Motor neuron (in vitro differentiated cells): ENCODE measurements at places on chromosomes 7 and 10.

- ATAC-seq = no peak
Observed at GRCh38 chr7:126215785-126216184, 1037.0 kb downstream of the GRM8 start.

GRCh38 chr10:84563868-84564267, 235.5 kb downstream of the CCSER2 start:
- ATAC-seq = no peak

DNA sequence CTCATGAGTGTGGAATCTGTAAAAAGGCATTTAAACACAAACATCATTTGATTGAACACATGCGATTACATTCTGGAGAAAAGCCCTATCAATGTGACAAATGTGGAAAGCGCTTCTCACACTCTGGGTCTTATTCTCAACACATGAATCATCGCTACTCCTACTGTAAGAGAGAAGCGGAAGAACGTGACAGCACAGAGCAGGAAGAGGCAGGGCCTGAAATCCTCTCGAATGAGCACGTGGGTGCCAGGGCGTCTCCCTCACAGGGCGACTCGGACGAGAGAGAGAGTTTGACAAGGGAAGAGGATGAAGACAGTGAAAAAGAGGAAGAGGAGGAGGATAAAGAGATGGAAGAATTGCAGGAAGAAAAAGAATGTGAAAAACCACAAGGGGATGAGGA, 207.7 kb downstream of the ZEB1 start:
- ATAC-seq = no peak

- ATAC-seq = no peak
Observed at GRCh38 chr7:48518092-48518491, 346.8 kb downstream of the ABCA13 start.

- ATAC-seq = no peak
Observed at GRCh38 chr7:47087866-47088265, 494.0 kb downstream of the TNS3 start.

DNA sequence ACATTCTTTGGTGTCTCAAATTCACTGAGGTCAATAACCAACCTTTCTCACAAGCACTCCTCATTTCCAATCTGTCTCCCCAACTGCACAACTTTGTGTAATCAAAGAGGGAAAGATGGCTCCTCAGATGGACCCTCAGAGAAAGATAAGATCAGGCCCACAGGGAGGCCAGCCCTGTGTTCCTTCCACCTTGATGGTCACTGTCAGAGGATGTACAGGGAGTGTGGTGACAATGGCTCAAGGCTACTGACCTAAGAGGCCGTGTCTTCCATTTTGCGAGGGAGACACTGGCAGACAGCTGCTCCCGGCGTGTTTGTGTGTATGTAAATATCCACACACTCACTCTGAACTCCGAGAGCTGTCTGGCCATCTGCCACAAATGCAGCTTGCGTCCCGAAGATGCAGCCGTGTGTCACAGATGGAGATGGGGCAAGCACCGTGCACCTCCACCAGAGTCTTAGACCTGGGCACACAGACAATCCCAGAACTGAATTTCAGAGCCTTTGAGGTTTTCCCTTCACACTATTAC, 712.1 kb upstream of the NRP1 start:
- peak; percentile 82 for ATAC-seq

DNA sequence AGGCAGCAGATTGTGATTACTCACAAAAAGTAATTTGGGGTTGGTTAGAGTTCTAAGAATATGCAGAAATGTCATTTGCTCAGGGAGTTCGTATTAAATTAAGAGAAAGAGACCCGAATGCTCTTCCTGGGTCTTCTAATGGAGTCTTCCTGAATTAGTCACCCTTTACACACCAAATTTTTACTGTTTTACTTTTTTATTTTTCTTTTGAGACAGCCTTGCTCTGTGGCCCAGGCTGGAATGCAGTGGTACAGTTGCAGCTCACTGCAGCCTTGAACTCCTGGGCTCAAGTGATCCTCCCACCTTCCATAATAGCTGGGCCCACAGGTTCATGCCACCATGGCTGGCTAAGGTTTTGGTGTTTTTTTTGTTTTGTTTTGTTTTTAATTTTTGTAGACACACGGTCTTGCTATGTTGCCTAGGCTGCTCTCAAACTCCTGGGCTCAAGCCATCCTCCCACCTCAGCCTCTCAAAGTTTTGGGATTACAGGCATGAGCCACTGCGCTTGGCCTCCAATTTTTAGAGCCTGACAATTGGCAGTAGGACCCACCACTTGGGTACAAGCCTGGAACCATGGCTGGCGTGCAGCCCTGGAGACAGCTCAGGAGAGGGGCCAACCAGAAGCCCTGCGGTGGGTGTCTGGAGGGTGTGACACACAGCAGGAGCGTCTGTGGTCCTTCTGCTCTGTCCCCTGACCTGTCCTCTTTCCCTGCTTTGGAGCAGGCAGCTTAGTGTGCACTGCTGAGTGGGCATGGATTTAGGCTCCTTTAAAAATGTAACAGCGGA, 16.4 kb upstream of the BHLHA15 start:
- no peak for ATAC-seq

GRCh38 chr7:151240536-151240935, 8.0 kb downstream of the SMARCD3 start:
- ATAC-seq = no peak

DNA sequence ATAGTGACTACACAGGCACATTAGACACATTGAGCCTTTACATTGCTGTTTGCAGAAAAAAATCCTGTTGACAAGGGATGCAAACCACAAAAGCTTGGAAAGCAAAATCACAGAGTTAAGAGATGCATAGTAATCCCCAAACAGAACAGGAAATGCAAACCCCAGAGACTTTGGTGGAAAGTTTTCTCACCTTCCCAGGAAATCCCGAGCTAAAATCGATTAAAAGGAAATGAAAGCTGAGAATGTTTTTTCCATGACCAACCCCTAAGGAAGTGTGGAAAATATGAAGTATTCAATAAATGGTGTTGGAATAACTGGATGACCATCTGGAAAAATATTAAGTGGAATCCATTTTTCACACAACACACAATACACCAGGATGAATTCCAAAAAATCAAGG, 598.7 kb downstream of the GRID1 start:
- ATAC-seq = no peak

DNA sequence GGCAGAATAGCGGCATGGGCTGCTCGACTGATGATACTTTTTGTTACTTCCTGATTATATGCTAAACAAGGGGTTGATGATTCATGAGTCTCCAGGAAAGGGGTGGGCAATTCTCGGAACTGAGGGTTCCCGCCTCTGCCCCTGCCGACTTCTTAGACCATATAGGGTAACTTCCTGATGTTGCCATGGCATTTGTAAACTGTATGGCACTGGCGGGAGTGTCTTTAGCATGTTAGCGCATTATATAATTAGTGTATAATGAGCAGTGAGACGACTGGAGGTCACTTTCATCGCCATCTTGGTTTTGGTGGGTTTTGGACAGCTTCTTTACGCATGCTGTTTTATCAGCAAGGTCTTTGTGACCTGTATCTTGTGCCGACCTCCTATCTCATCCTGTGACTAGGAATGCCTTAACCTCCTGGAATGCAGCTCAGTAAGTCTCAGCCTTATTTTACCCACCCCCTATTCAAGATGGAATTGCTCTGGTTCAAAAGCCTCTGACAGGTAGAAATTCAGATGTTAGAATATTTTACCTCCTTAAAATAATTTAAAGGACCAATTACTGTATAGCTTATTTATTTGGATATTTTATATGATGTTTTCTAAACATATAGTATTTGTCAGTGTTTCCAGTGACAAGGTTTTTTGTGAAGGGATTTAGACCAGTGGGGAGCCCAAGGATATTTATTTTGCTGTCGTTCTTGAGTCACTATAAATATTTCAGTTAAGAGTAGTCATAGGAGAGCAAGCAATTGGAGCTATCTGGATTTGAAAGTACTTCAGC, 90.1 kb upstream of the PIK3CG start:
- ATAC-seq = peak; percentile 23

DNA sequence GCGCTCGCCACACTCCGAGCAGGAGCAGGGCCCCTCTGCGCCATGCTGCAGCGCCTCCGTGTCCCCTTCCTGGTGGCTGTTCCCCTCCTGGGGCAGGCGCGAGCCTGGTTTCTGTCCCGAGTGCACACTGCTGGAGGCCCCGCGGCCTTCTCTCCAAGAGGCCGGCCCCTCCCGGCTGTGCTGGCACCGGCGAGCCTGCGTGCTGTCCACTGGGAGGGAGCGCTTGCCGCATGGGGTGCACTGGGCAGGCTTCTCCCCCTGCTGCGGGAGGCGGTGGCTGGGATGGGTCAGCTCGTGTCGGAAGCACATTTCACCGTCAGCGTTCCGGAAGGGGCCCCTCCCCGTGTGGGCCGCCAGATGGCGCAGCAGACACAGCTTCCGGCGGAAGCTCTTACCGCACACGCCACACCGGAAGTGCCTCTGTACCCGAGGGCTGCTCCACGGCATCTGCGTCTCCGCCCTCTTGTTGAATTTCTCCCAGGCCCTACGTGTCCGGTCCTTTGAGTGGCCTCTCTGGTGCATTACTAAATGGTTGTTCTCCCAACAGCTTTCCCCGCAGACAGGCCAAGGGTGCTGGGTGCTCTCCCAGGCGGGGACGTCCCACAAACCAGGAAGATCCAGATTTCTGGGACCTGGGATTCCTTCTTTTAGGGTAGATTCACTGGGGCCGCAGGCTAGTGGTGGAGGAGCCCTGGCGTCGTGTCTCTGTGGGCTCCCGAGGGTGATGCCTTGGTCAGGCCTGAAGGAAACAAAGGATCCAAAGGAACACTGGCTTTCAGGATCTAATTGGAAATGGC, 18.7 kb downstream of the ZNF786 start:
- peak; percentile 33 for ATAC-seq

DNA sequence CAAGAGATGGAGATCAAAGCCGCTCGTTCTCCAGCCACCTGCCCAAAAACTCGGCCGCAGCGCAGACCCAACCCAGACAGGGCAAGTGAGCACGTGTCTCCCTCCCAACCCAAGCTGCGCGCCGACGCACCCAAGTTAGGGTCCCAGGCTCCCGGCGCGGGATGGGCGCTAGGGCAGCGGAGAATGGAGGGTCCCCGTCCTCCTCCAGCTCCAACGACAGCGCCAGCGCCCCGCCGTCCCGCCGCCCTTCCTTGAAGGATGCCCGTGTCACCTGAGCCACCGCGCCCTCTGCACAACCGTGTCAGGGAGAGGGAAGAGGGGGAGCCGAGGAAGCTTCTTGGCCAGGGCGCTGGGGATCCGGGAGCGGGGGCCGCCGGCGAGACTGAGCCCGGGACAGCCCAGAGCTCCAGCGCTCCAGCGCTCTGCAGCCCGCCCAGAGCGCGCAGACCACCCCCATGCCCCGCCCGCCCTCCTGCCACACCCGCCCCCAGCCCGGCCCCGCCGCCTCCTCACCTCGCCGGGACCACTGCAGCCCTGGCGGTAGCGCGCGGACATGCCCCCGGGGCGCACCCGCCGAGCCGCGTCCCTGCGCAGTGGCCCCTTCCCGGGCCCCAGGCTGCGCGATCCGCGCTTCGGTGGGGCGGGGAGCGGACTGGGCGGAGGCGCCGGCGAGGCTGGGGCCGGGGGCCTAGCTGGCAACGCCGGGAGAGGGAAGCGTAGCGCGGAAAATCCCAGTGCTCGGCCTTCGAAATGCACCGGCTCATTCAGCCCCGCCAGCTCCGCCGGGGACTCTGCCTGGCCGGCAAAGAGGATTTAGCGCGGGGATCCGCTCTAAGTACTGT, at the start of gene SLC16A12:
Gene SLC16A12 (minus strand): TSS at position 424 of the 842 bp plus-strand sequence. CDS start 73,016 bp downstream, outside the sequence.
- ATAC-seq = peak; percentile 83

DNA sequence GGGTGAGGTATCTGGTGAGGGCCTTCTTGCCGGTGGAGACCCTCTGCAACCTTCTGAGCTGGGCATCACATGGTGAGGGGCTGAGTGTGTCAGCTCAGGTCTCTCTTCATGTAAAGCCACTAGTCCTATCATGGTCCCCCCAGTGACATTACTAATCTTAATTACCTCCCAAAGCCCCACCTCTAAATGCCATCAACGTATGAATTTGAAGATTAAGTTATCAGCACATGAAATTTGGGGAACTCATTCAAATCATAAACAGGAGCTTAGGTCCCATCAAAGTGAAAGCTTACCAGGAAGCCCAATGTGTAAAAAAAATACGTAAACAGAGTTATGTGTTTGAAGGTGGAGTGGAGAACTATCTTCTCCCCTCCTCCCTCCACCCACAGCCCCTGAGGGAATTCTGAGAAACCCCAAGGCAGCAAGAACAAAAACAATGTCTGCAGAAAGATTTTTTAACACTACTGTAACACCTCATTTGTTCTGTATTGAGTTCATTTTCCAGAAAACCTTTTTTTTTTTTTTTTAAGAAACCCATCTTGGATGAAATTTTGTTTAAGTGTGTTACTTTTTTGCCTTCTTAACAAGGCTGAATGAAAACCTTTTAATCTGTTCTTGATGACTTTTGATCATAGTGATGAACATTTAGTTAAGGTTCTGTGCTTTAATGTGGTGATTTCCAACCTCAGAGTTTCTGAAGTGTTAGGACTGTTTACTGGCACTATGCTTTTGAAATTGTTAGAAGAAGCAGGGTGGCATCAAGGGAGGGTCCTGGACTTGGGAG, 19.1 kb upstream of the PCGF5 start:
- no peak for ATAC-seq

GRCh38 chr7:408751-409311, 110.8 kb downstream of the PDGFA start:
- no peak for ATAC-seq

DNA sequence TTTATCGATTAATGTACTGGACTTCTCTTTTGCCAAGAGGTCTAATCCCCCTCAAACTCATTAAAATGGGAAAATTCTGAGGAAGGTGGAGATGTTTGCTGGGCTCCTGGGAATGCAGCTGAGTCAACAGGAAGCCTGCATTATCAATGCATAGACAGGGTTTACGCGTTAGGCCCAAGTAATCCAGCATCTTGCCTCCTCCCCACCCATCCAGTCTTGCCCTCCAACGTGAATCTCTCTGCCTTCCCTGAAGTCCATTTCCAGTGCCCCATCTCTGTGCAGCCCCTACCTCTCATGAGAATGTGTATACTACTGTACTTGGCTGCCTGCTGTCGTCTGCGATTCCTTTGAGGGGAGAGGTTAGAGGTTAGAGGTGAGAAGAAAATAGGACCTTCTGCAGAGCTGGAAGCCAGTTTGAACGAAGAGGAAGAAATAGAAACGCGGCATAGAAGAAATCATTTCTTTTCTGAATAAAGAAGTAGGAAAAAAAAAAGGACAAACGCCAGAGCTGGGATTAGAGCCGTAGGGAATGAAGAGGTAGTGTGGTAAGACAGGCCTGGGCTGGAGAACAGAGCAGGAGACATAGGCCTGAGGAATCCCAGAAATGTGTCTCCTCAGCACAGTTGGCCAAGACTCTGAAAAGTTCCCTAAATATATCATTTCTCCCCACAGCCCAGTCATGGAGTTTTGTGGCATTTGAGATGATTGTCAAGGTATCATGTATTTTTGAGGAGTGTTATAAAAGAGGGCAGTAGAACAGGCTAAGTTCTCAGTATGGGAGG, 75.6 kb downstream of the MYOF start:
- peak; percentile 68 for ATAC-seq

DNA sequence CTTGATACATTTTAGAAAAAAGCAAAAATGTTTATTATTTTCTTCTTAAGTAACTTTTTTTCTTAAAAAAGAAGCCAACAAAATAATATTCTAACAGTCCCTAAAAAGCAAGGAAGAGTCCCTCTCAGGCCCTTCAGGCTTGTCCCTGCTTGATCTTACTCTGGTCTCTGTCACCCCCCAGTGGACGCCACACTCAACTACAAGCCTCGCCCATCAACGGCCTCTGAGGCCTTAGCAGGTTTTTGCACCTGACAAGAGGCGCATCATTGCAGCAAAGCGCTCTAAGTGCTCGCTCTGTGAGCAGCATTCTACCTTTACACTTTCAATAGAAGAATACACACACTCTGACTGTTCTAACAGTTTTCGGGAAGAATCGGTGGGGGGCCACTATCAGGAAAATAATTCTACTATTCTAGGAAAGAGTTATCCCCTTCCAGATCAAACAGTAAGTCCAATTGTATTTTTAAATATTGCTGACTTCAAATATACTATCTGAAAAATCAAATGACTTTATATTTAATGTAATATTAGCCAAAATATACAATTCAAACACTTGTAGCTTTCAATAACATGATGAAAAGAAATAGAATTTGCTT, 139.2 kb downstream of the USP6NL start:
- ATAC-seq = peak; percentile 83
